Uterine smooth muscle cell (primary cell): ENCODE measurements at places on chromosomes 16 and 17. TPM values are rescaled to one million over a fixed set of nuclear protein-coding genes. Genes with fewer than 3 reads are reported as not detected.

The MMP28 gene
- 0.33 and 0.37 TPM in 2 replicates for total RNA-seq

The RHBDF1 gene
- total RNA-seq: 36.4 and 39.8 TPM in 2 replicates

The WDR59 gene
- 11.7 and 13.4 TPM in 2 replicates for total RNA-seq

The CASKIN1 gene
- total RNA-seq: 0.12 and 0.33 TPM in 2 replicates

The MYL11 gene
- total RNA-seq: 0.75 TPM in 1 of 2 replicates, not detected in the other

The PLXDC1 gene
- 0.11 TPM in 1 of 2 replicates, not detected in the other for total RNA-seq

The VPS9D1 gene
- 8.1 and 8.9 TPM in 2 replicates for total RNA-seq

The XAF1 gene
- 20.5 and 60.1 TPM in 2 replicates for total RNA-seq

The SYT17 gene
- under 0.01 and 0.12 TPM in 2 replicates for total RNA-seq

The ADAM11 gene
- 0.75 and 0.77 TPM in 2 replicates for total RNA-seq

The CDH11 gene
- total RNA-seq: 138 and 151 TPM in 2 replicates

The SLX4 gene
- total RNA-seq: 4.7 and 6.0 TPM in 2 replicates

The MAZ gene
- total RNA-seq: 128 and 170 TPM in 2 replicates

The GPR142 gene
- not detected in 2 replicates for total RNA-seq

The FZD2 gene
- 11.2 and 31.4 TPM in 2 replicates for total RNA-seq
